ENCODE measurements at places on chromosomes 12 and 14.

- ATAC-seq = no peak
Observed at GRCh38 chr12:29627221-29627620, 129.7 kb upstream of the OVCH1 start.

GRCh38 chr14:25095736-25096437 is 45.9 kb upstream of the STXBP6 start:
- ATAC-seq = no peak

GRCh38 chr14:68111097-68111852 is 291.7 kb downstream of the RAD51B start:
- no peak for ATAC-seq

DNA sequence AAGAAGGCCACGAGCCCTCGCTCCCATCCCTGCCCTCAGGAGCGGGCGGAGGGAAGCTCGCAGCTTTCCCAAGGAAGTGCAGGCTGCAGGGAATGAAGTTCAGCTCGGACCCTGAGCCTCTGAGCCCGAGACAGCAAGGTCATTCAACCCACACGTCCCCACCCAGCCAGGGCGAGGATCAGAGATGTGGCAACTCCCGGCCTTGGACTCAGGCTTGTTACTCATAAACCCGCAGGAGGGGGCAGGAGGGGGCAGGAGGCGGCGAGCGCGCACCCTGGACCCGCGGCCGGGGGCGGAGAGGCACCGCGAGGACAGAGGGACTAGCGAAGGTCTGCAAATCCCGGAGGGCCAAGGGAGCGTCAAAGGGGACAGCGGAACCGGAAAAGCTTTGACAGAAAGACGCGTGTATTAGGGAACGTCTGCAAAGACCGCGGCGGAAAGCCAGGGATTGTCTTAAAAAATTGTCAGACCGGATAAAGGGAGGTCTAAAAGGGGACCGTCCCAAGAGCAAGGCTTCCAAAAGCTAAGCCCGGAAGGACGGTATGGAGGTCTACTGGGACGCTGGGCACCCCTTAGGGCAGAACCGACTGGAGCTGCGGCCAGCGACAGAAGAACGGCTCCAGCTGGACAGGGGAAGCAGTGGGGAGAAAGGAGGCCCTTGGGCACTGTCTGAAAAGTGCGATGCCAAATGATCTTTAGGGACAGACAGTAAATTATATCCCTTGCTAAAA is 611 bp upstream of the DCAF11 start:
- peak; percentile 53 for ATAC-seq

DNA sequence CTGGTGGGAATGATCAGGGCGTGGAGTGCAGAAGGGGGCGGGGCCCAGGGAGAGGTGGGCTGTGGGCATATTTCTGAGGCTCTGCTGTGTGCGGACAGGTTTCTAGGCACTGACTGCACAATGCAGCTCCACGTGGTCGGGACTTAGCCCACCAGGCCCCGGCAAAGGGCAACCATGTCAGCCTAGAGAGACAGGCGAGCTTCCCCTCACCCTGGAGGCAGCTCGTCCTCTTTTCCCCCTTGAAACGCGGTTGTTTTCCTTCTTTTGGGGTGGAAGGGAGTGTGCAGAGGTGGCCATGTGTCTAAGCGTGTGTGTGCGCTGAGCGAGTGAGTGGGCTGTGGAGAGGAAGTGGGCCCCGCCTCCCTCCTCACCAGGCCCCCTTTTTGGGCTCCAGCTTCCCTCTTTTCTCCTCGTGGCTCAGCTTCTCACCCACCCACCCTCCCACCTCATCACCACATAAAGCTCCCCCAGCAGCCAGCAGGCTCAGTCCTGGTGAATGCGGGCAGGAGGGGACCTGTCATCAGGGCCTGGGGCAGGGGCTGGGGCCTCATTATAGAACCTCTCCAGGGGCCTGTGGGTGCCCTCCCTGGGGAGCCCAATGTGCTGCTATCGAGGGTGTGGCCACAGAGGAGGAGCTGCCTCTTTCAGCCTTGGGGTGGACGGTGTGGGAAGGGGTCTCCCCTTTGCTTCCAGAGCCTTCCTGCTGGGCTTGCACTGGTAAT is 22.0 kb downstream of the LRTM2 start:
- no peak for ATAC-seq

GRCh38 chr12:130956009-130956408 is 2.3 kb downstream of the ADGRD1 start:
- no peak for ATAC-seq

GRCh38 chr12:13851828-13852227 is 129.6 kb downstream of the GRIN2B start:
- ATAC-seq = no peak

- no peak for ATAC-seq
Observed at GRCh38 chr12:117149431-117149830, 40.8 kb downstream of the FBXO21 start.

GRCh38 chr14:92417759-92418158 is 94.8 kb downstream of the SLC24A4 start:
- no peak for ATAC-seq

DNA sequence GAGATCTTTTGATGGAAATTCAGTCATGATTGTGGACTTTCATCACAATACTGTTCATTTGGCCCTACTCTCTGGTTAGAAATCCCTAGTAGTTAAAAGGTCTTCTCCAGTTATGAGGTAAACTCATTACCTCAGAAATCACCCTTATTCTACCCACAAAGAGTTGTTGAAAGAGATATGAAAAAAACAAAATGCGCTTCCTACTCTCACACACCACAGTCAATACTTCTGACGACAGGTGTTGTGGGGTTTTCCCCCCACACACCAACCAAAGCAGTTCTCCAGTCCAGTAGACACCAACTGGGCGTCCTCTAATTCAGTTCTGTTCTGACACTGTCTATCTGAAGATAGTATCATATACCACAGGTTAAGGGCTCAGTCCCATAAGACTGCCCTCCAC is 54.9 kb downstream of the TRMT5 start:
- ATAC-seq = peak; percentile 18

- peak; percentile 53 for ATAC-seq
Observed at GRCh38 chr14:77212943-77213678, 31.5 kb downstream of the TMEM63C start.

DNA sequence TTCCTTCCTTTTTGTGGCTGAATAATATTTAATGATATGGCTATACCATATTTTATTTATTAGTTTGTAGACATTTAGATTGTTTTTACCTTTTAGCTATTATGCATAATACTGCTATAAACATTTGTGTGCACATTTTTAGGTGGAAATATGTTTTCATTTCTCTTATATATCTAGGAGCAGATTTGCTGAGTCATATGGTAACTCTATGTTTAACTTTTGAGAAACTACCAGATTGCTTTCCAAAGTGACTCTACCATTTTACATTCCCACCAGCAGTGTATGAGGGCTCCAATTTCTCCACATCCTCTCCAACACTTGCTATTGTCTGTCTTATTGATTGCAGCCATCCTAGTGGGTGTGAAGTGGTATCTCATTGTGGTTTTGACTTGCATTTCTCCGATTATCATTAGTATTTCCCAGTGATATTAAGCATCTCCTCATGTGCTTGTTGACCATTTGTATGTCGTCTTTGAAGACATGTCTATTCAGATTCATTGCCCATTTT is 160.2 kb downstream of the KICS2 start:
- no peak for ATAC-seq

DNA sequence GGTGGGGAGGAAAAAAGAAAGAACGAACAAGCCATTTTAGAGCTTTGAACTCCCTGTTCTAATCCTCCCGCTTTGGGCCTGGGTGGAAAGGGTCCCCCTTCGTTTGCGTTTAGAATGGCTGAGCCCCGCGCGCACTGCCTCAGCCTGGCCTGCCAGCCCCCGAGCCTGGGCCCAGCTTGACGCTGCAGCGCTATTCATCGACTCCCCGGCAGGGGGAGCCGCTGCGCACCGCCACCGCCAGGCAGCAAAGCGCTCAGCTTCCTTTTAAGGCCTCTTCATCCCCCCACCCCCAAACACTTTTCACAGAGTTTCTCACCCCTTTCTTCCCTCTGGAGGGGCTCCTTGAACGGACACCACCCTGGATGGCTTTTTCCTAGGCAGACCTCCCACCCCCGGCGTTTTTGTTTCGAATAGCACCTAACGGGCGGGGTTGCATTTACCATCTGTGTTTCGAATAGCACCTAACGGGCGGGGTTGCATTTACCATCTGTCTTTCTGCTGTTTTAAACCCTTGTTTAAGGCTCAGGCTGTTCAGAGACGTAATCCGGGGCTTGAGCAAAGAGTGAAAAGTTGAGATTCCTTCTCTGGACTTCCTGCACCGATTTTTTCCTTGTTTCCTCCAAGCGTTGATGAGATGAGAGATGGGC is 56.4 kb upstream of the PIWIL1 start:
- peak; percentile 31 for ATAC-seq

DNA sequence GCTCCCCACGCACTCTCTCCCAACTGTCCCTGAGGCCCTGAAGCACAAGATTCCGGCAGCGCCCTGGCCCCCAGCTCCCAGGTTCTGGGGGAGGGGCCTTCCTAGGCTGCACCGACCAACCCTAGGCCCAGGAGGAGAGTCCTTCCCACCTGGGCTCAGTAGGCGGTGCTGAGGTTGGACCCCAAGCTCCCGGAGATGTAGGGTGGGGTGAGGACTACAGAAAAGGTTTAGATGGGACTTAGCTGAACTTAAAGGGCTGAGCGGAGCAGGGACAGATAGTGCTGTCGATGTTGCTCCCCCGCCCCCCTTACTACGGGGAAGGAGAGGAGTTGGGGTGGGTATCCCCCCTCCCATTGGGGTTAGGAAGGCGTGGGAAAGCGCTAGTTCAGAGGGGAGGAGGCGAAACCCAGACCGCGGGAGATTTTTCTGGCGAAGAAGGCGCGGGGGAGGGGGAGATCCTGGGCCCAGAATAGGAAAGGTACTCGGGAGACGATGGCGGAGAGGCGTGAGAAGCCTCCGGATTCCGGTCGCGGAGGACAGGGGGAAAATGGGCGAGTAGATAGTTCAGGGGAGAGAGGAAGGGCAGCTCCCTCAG is 4.2 kb upstream of the BAZ2A start:
- no peak for ATAC-seq

DNA sequence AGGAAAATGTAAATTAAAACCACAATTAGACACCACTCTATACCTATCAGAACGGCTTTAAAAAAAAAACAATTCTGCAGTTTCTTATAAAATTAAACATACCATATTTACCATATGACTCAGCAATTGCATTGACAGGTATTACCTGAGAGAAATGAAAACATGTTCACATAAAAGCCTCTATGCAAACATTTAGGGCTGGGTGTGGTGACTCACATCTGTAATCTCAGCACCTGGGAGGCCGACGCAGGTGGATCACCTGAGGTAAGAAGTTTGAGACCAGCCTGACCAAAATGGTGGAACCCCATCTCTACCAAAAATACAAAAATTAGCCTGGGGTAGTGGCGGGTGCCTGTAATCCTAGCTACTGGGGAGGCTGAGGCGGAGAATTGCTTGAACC is 41.1 kb downstream of the SPTB start:
- no peak for ATAC-seq

DNA sequence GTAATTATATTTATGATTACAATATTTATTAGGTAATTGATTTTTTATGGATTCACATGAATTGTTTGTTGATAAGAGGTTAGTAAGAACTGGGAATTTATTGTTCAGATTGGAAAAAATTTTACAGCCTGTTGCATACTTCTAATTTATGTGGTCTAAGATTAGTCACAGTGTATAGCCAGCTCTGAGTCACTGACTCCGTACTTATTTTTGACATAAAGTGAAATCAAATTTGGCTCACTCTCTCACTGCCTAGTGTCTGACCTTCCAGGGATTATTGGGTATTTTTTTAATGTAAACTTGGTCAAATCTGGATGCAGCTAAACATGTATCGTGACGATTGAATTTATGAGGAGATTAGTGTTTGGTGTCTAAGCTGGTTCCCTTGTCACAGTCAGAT is 109.3 kb downstream of the PTPRQ start:
- ATAC-seq = no peak

GRCh38 chr14:38469156-38469555 is 213.3 kb upstream of the CLEC14A start:
- ATAC-seq = no peak

GRCh38 chr12:126430921-126431320 is 1365.7 kb downstream of the AACS start:
- no peak for ATAC-seq

- ATAC-seq = no peak
Observed at GRCh38 chr12:52044292-52044983, 6.8 kb upstream of the NR4A1 start.

- no peak for ATAC-seq
Observed at GRCh38 chr12:82937151-82937550, 250.4 kb downstream of the TMTC2 start.

- ATAC-seq = peak; percentile 39
Observed at GRCh38 chr14:56422703-56423213, 156.8 kb upstream of the TMEM260 start.

GRCh38 chr14:65250162-65250495 is 147.8 kb upstream of the MAX start:
- ATAC-seq = no peak

- peak; percentile 63 for ATAC-seq
Observed at GRCh38 chr12:51884676-51885229, 3.1 kb upstream of the ANKRD33 start.

DNA sequence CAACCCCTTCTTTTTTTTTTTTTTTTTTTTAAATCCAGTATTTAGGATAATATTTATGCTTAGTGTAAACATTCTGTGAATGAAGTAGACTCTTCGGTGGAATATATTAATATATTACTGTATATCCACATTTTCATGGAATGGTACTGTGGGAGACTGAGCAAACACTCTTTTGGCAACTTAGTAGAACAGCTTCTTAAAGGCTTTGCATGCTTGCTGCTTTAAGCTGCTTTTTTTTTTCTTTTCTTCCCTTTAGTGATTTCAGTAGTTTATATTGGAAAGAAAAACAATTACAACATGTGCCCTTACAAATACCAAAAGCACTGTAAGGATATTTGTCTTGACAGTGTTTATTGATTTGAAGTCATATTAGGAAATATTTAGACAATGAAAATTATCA is 78.9 kb downstream of the AEBP2 start:
- ATAC-seq = no peak

- no peak for ATAC-seq
Observed at GRCh38 chr14:105818712-105819005, 292.3 kb downstream of the TMEM121 start.

DNA sequence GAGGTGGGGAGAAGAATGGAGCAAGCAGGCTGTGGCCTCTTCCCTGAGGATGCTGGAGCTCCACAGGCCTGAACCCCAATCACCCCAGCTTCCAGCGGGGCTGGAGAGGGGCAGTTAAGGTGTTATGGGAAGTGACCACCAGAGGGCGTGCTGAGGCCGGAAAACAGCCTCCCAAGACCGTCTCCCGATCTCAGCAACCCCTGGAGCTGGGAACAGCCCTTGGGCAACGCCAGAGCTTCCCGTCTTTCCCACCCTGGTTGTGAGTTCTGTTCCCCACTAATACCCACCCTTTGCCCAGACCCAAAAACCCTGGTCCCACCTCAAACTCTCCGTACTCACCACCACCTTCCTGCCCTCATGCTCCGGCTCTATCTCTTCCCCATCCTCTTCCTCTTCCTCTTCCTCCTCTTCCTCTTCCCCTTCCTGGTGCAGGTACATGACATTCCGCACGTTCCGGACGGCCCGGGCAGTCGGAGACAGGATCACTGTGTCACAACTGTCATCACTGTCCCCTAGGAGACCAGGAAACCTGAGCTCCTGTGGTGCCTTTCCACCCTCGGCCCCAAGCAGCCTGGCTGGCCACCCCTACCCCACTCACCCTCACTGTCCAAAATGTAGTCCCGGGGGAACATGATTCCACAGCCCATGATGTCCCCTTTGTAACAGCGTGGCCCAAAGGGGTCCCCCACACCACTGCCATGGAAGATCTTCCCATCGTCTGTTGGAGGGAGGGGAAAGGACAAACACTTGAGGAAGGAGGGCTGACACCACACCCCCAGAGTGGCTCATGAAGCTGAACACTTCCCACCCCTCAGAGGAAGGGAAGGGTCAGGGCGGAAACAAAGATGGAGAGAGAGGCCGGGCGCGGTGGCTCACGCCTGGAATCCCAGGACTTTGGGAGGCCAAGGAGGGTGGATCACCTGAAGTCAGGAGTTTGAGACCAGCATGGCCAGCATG is 12.9 kb downstream of the SPRYD3 start:
- peak; percentile 76 for ATAC-seq
